ENCODE measurements at places on chromosomes 16 and 17. TPM values are rescaled to one million over a fixed set of nuclear protein-coding genes. Genes with fewer than 3 reads are reported as not detected.

The MT1F gene
- total RNA-seq, result 9.1 TPM

The KRT14 gene
- total RNA-seq, result 2.0 TPM

DNA sequence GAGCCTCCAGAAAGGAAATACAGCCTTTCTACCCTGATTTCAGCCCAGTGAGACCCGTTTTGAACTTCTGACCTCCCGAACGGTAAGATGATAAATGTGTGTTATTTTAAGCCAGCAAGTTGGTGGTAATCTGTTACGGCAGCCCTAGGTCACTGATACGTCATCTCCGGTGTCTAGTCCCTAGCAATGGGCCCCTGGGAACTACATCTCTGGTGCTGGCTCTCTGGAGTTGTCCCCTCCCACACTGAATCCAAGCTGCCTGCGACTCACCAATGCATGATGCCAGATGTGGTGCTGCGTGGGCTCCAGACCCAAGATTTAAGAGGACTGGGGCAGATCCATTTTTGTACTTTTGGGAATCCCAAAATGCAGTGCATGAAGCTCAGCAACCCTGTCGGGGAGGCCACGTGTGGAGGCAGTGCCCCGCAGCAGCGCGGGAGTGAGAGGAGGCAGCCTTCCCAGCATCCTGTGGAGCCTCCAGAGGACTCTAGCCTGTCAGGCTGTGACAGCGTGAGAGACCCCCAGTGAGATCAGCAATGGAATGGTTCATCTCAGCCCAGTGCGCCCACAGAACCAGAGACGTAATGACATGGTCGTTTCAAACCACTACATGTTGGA lies 43.6 kb upstream of the USP7 start:
- no peak for DNase-seq

GRCh38 chr16:78609402-78610274 lies 510.2 kb downstream of the WWOX start:
- no peak for DNase-seq

The MEIOC gene
- total RNA-seq, result not detected

The DRC3 gene
- 2.4 TPM for total RNA-seq

GRCh38 chr16:85458968-85459367 lies 154.2 kb upstream of the GSE1 start:
- no peak for DNase-seq

The CNTD1 gene
- total RNA-seq, result 0.95 TPM

GRCh38 chr16:55204069-55204468 lies 119.9 kb upstream of the IRX6 start:
- DNase-seq, result no peak

The PERCC1 gene
- total RNA-seq, result not detected

GRCh38 chr16:49203361-49203760 lies 78.3 kb downstream of the CBLN1 start:
- no peak for DNase-seq

GRCh38 chr17:67615736-67616135 lies 102.0 kb upstream of the NOL11 start:
- no peak for DNase-seq

GRCh38 chr16:85816159-85816558 lies 16.7 kb downstream of the COX4I1 start:
- DNase-seq, result no peak

DNA sequence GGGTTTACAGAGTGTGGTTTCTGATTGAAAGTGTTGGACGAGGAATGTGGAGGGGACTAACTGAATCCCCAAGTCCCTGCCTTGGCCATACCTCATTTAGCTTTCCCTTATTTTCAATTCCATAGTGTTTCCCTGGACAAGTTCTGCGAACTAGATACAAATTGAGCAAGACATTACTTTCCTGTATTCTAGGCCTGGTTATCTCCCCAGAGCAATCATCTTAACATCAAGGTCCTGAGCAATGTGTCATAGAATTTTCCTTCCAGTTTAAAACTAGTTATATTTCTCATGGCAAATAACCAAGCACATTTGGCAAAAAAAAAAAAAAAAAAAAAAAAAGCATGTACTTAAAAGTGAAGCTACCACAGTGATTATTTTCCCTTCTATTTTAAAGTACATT lies 330.1 kb downstream of the CDH11 start:
- no peak for DNase-seq

The PLCG2 gene
- 24.5 TPM for total RNA-seq

DNA sequence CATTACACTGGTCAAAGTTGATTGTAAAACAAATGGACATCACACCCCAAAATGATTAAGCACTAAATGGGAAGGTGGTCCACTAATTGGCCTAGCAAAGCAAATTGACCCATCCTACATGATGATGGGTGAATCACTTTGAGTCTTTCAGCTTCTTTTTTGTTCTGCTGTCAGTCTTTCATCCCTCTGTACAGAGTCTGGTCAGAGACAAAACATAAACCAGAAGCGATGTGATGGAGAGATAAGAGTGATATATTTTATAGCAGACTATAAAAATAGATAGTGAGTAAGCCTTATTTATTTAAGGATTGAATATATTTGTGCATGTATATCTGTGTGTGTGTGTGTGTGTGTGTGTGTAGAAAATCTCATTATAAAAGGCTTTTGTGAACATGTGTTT lies 618.4 kb upstream of the SOX9 start:
- no peak for DNase-seq

GRCh38 chr17:50627782-50628601 lies 6.7 kb upstream of the ABCC3 start:
- no peak for DNase-seq

GRCh38 chr17:61474235-61474927 lies 22.2 kb downstream of the TBX4 start:
- DNase-seq, result no peak

GRCh38 chr17:7211491-7212273 lies 8.0 kb downstream of the DLG4 start:
- no peak for DNase-seq

- DNase-seq, result no peak
Observed at GRCh38 chr17:2749058-2749783, at the start of gene CCDC92B. Gene CCDC92B, minus strand, starts transcription at chr17:2749652. Its CDS starts 14,507 bp downstream, at chr17:2735145.

- no peak for DNase-seq
Observed at GRCh38 chr16:67539691-67540635, 11.3 kb downstream of the RIPOR1 start.

GRCh38 chr16:75011634-75012307 lies 12.9 kb downstream of the ZNRF1 start:
- DNase-seq, result no peak

The CORO6 gene
- 31.6 TPM for total RNA-seq

The CTRB1 gene
- total RNA-seq, result not detected

The GUCY2D gene
- not detected for total RNA-seq

GRCh38 chr17:67467500-67468455 lies 90.7 kb downstream of the PITPNC1 start:
- DNase-seq, result no peak

GRCh38 chr17:48439875-48440505 lies 10.0 kb upstream of the SKAP1 start:
- DNase-seq, result no peak

Data from posterior vena cava (tissue), 2 donors.